ENCODE measurements at places on chromosomes 1 and 21.

DNA sequence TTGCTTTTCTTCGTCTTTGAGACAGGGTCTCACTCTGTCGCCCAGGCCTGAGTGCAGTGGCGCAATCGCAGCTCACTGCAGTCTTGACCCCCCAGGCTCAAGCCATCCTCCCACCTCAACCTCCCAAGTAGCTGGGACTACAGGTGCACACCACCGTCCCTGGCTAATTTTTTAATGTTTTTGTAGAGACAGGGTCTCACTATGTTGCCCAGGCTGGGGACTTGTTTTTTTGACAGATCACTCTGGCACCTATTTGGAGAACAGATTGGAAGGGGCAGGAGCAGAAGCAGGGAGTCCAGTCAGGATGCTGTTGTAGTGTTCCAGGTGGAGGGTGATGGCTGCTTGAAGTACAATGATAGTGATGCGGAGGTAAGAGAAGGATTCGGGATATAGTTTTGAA is 12.7 kb upstream of the KDM4A start:
- no peak for DNase-seq

DNA sequence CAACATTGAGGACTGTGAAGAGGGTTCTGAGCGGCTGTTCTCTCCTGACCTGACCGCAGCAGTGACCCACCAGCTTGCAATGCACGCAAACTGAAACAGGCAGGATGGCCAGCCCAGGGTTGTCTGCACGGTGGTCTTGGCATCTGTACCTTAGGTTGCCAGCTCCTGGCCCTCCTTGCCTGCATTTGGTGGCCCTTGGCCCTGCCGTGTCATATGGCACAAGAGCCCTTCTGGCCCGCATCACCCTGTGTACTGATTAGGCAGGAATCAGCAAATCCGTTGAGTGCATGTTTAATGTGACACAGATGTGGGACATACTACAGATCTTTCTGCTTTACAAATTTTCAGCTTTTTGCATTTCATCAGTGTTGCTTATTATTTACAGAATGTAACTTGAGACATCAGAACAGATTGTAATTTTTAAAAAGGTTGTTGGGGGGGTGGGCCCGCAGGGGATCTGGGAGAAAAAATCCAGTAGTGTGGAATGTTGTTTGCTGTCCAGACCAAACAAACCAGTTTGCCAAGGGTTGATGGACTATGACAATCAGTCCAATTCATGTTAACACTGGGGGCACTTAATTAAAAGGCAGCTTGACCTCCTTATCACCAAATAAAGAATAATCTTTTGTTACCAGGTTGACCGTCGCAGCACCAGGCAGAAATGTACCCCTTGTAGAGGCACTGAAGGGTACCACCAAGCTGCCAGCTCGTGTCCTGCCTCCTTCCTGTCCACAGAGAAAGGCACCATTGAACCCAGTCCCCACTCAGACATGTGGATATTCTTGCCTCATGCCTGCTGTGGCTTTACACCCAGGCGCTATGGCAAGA is 132.6 kb downstream of the DHRS3 start:
- peak; percentile 61 for DNase-seq

DNA sequence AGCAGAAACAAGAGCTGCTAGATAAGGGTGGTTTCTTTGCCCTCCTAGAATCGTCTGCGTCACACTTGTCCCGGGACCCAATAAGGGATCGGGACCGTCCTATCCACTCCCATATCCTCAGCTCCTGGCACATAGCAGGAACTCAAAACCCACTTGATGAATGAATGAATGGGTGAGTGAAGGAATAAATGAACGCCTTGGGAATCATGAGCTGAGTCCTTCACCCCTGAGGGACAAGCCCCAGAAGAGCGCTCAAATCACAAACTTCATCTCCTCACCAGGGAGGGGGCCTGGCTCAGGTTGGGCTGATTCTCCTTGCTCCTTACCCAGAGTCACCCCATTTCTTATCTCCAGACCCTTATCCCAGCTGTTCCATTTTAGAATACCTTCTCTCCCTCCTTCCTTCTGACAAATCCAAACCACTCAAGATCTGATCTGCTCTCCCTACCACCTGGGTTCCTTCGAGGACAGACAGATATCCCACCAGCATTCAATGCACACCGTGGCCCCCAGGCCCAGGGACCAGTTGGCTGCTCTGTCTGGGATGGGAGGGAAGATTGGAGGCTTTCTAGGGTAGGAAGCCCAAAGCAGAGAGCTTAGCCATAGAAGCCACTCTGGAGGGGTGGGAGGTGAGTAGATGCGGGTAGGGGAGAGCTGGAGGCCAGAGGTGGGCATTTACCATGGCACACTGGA is 643 bp upstream of the MOB3C start:
- no peak for DNase-seq

DNA sequence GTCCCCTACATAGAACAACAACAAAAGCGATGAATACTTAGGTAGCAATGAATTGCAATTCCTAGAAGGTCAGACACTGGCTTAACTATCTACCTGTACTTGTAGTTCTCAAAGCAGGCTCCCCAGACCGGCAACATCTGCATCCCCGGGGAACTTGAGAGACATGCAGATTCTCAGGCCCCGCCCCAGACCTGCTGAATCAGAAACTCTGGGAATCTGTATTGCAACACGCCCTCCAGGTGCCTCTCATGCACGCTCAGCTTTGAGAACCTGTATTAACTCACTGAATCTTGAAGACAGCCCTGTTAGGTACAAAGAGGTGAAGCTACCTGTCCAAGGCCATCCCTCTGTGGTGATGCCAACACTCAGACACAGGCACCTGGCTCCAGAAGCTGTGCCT is 128.1 kb downstream of the KAZN start:
- DNase-seq = no peak

DNA sequence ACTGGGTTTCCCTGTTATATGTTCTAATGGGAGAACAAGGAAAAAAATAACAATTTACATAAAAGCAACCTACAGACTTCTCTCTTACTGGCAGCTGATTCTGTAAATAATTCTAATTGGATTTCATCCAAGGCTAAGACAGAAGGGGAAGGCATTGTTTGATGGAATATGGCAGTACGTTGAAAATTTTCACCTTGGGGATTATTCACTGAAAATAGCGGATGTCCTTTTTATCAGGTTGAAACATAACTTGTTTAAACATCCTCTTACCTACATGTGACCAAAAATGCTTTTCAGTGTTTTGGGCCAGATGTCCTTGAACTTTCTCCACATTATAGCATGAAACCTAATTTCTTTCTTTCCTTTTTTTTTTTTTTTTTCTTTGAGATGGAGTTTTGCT is 24.9 kb downstream of the TSNAX start:
- DNase-seq = no peak

DNA sequence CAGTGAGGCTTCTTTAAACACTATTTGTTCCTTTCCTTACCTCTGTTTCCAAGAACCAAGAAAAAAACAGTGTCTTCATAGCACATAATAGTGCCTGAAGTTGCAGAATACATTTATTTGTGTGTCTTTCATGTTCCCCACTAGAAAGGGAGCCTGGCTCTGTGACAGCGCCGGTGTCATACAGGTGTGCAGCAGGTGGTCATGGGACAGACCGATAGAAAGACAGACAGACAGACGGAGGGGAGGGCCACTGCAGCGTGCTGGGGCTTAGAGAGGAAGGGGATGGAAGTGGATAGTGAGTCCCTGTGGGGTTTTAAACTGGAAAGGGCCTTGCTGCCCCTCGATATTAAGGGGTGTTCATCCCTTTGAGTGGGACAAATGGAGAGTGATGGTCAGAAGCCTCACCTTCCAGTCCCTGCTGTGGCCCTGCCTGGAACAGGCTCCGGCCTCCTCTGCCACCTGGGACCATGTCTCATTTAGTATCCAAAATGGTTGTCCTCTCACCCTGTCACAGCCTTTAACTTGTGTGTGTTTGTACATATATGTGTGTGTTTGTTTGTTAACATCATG is 152.9 kb downstream of the PGBD5 start:
- no peak for DNase-seq

GRCh38 chr1:76501586-76502219 is 365.6 kb upstream of the ST6GALNAC5 start:
- DNase-seq = no peak

DNA sequence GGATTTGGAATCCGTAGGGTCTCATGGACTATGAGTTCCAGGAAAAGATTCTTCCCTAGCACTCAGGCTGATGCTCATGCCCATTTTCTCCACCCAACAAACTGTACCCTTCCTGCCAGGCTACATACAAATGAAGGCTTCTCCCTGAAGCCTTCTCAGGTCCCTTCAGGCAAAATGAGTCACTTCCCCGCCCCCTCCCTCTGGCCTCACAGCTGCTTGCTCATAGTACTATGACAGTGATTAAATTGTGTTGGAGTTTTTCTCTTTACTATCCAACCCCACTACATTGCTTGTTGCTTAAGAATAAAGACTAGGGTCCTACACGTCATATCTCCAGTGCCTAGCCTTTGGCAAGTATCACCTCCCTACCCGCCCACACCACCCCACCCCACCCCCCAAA is 207.6 kb upstream of the NFIA start:
- DNase-seq = no peak

DNA sequence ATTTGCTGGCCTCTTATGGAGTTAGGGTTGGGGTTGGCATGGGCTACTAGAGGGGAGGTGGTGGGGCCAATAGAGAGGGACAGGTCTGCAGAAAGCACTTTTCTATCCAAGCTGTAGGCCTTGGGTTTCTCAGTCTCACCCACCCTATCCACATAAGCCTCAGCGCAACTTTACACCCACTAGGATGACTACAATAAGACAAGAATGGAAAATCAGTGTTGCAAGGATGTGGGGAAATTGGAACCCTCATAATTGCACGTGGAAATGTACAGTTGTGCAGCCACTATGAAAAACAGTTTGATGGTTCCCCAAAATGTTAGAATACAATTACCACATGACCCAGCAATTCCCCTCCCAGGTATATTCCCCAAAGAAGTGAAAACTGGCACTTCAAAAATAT is 14.0 kb upstream of the GSTM4 start:
- no peak for DNase-seq

GRCh38 chr21:45990741-45991605 is 9.4 kb downstream of the COL6A1 start:
- no peak for DNase-seq

- peak; percentile 39 for DNase-seq
Measured at GRCh38 chr1:115052454-115053083, 22.9 kb downstream of the TSHB start.

GRCh38 chr1:12438349-12438924 is 179.6 kb downstream of the DHRS3 start:
- DNase-seq = no peak

GRCh38 chr1:115495625-115496024 is 146.1 kb upstream of the VANGL1 start:
- DNase-seq = no peak

DNA sequence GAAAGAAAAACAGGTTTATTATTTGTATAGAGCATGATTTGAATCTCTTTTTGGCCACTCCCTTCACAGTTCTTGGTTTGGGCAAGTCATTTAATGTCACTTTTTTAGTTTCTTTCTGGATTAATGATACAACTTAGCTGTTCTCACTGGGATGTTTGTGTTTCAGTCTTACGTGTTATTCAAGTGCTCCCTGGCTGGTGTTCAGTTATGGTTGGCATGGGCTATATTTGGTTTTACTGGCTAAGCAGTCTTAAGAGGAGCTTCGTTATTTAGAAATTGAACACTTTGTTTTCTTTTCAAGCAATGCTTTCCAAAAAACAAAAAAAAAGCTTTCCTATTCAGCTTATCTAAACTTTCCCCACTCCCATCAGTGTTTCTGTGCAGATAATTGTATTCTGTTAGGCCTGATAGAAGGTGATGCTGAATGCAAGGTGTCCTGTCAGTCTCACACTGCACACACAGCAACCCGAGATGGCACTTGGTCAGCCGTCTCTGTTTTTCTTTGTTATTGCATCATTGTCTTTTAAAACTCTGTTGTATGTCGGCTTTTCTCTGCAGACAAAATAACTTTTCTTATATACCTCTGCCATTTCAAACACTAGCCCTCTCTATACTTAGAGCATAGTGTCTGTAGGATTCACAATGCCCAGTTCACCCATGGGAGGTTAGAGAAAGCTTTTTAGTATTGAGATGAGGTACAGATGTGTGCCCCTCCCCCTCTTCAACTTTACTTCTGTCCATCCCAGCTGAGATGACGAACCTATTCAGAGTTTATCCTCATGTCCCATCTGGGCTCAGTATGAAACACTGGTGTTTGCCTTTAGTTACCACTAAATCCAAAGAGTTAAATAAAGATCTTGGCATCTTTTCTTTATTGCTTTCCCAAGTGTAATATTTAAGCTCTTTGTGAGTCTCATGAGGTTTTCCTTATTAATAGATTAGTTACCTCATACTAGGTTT is 80.2 kb downstream of the VPS13D start:
- DNase-seq = no peak

DNA sequence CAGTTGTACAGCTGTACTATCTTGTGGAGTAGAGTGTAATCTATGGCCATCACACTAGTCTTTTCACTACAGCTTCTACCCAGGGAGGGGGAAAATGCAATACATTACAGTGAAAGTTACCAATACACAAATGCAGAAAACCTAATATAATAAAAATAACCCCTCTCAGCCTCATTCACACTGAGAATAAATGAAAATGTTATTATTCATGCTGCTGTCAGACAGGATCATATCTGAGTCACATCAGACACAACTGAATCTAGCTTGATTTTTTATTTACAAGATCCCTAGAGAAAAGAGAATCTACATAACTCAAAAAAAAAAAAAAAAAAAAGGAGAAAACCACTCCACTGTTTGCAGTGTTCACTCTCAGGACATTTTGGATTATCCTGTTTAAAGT is 293.9 kb upstream of the ESRRG start:
- no peak for DNase-seq

DNA sequence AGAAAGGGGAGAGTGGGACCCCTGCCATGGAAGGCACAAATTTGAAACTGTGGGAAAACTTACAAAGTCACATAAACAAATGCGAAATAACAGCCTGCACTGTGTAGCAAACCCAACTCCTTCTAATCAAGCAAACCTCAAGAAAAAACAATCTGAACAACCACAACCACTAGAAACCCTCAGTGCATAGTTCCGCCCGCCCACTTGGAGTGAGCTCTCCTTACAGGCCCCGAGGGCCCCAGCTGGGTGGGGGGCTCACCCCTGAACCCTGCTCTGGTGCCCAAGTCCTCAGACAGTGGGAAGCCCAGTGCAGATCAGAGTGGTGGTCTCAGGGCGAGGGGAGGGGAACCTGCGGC is 931 bp upstream of the MXRA8 start:
- DNase-seq = no peak

DNA sequence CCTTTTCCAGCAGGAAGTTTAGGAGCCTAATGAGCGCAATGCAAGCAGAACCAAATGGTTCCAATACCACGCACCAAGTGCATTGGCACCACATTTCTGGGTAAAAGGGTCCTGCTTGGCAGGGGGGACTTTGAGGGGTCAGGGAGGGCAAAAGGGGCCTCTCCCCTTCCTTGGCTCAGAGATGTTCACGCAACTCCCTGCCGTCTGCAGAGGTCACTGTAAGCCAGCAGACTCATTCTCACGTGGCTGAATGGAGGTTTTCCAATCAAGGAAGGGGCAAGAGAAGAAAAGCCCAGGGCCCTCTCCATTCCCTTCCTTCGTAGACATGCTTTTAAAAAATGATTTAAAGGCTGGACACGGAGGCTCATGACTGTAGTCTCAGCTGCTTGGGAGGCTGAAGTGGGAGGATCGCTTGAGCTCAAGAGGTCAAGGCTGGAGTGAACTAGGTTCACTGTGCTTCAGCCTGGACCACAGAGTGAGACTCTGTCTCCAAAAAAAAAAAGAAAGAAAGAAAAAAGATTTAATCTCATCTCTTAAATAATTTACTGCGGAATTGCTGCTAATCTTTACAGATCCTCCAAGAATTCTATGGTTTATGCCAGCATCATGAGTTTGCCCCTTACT is 80.3 kb downstream of the RUNX3 start:
- peak; percentile 46 for DNase-seq

- no peak for DNase-seq
Measured at GRCh38 chr1:223006371-223006770, 136.7 kb downstream of the TLR5 start.

All from T47D (cell line).